ENCODE measurements at places on chromosomes 12 and 14.

DNA sequence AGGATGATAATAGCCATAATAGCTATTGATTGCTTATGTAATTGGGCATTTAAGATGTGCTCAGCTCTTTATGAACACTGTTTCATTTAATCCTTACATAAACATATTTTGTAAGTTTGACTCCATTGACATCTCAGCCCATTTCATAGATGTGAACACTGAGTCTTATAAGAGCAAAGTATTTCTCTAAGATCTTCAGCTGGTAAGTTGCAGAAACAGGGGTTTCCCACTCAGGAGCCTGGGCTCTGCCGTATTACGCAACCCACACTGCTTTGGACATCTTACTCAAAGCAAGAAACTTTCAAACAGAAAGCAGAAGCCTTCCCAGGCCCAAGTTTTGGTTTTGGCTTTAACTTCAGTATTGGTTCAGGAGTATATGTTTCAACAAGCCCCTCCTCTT, 705.1 kb downstream of the MED13L start:
- no peak for DNase-seq

- no peak for DNase-seq
Measured at GRCh38 chr14:100416921-100417860, 94.1 kb downstream of the SLC25A47 start.

- peak; percentile 81 for DNase-seq
Measured at GRCh38 chr12:7188562-7189397, 706 bp upstream of the PEX5 start.

DNA sequence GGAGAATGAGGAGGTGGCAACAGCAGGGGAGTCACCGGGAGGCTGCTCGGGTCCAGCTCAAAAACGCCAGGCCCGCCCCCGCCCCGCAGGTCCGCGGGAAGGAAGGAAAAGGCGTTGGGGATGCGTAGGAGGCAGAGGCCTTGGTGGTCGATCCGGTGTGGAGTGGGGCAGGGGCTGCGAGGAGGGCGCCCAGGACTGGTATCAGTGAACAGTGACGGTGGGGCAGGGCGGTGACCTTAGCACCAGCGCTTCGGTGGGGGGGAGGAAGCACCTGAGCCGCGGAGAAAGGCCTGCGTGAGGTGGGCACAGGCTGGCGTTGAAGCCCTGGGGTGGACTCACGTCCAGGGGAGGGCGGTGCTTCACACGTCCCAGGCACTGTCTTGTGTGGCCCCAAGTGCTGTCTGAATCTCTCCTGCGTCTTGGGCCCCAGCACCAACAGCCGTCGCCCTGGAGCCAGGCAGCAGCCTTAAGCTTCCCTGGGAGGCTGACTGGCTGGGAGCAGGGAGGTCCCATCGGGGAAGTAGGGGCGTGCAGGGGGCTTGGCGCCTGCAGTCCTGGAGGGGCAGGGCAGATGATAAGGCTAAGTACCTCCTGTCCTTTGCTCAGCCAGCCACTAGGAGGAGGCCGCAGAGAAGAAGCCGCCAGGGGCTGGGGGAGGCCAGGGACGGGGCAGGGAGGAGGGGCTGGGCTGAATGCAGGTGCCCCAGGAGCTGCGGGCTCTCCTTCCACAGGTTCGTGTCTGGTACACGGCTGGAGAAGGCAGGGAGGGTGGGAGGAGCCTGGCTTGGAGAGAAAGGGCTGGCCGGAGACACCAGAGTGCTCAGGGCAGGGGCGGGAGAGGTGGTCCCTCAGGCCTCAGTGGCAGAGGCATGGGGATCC, 26.5 kb downstream of the ZBTB42 start:
- DNase-seq = no peak

GRCh38 chr14:93343266-93343665, 3.7 kb upstream of the COX8C start:
- DNase-seq = no peak

DNA sequence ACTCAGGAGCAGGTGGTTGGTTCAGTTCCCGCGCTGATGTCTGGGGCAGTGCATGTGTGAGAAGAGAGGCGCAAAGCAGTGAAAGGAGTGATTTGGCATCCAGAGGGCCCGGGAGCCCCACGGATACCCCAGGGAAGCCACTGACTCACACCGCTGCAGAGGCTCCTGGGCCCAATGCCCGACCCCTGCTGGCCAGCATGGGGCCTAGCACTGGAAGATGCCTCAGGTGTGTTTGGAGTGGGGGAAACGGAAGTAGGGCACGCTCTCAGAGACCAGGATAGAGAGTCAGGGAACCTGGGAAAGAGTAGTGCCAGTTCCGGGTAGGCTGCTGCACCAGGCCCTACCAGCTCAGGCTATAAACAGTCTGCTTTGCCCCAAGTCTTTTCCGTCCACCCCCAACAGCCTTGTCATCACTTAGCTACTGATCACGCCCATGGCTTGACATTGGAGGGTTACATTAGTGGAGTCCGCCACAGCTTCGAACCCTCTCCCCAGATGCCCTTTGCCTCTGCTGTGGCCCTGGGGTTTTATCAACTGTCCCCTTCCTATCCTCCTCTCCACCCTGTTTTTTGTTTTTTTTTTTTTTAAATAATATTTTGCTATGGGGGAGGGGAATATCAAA, 9.5 kb upstream of the CSAD start:
- peak; percentile 76 for DNase-seq

DNA sequence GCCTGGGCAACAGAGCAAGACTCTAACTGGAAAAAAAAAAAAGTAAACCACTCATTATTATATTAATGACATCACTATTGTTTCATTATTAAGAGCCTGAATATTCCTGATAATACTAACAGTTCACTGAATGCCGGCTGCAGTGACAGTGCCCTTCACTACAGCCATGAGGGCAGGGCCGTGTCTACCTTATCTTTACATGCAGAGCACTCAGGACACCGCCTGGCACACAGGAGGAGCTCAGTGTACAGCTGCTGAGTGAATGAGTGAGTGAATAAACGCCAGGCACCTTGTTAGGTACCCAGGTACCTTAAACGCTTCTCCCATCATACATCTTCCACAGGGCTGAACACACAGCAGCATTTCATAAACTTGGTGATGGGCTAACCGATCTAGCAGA, 23.2 kb downstream of the ZFYVE1 start:
- no peak for DNase-seq

DNA sequence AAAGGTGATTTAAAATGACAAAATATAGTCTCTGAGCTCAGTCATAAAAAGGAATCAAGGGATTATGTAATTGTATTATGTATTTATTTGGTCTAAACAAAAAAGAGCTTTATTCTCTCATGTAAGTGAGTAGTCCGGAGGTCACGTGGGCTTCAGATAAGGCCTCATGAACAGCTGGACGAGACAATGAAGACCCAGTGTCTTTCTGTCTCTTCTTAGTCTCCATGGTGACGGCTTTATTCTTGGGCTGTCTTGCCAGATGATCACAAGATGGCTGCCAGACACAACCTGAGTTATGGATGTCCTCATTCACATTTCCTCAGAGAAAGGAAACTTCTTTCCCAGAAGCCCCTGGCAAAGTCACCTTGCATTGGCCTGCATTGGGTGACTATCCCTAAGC, 98.6 kb downstream of the ARF6 start:
- DNase-seq = no peak
